ENCODE measurements at places on chromosomes 13 and 19.
A peak's percentile ranks its signal among the peaks of the same experiment; 100 is the strongest.

DNA sequence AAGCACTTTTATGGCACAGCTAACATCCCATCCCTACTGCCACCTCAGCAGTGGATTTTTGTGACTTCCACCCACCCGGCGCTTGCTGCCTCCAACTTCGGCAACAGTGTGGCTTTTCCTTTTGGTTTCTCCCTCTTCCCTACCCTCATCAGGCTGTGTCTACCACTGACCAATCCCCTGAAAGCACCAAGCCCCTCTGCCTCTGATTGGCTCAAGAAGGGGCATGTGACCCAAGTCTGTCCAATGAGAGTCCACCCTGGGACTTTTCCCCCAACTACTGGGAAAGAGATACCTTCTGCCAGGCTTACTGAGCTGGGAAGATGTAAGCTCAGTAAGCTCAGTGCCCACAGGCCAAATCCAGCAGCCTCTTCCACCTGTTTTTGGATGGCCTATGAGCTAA, 5.8 kb downstream of the SMIM7 start:
- no peak for DNase-seq

DNA sequence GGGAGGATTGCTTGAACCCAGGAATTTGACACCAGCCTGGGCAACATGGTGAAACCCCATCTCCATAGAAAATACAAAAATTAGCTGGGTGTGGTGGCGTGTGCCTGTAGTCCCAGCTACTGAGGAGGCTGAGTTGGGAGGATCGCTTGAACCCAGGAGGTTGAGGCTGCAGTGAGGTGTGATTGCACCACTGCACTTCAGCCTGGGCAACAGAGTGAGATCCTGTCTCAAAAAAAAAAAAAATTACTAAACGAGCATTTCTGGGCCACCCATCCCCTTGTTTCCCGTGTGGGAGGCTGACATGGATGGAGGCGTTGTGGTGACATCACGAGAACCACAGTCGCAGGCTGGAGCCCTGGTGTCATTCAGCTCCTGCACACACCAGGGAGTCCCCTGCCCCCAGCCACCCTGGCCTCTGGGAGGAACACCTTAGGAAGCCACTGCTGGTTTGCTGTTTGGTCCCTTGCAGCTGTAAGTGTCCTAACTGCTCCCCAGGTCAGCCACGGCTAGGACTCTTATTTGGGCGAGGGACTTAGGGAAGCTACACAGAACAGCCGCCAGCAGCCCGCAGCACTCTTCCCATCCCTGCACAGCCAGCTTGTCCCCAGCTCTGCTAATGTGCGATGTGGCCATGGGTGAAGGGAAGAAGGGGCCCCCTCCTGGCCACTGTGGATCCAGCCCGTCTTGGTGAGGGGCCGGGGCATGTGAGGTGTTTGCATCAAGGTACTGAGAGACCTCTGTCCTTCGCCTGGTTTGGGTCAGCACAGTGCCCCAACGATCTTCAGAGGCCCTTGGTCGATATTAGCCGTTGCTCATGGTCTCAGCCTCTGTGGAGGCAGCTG, 12.7 kb downstream of the NKPD1 start:
- no peak for DNase-seq

DNA sequence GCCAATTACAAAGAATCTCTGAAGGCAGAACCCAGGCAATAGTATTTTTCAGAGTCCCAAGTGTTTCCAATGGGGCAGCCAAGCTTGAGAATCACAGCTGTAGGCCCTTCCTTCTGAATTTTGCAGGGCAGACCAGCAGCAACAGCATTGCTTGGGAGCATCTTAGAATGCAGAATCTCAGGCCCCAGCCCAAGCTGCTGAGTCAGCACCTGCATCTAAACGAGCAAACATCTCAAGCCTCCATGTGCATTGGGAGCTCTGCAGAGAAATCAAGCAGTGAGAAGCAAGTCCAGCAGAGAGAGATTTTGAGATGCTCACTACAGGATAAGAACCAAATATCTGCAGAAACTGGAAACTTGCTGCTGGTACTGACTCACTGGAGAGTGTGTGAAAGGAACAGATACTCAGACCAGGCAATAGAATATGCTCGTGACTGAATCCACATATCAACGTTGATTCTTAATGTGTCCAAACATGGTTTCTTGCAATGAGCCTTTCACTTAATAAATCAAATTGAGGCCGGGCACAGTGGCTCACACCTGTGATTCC, 81.5 kb upstream of the TNFSF11 start:
- no peak for DNase-seq

DNA sequence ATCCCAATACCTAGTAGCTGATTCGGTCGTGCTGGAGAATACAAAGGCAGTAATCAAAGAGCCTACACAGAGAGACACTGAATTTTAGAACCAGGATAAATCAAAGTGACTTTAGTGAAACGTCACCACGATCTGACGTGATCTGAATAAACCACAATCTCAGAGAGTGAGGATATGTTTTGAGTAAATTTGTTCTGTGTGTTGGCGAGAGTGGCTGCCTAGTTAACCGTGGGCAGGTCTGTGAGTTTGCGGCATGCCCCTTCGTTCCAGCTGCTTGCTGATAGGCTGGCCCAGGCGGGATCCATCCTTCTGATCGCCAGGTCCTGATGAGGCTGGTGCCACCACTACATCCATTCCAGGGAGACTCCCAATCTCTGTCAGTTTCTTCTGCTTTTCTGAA, 40.4 kb downstream of the LRCH1 start:
- DNase-seq = no peak

GRCh38 chr19:55116859-55117662, at the start of gene PPP1R12C:
PPP1R12C (minus strand) TSS chr19:55117637; CDS start chr19:55117543, 94 bp downstream.
- DNase-seq = no peak

DNA sequence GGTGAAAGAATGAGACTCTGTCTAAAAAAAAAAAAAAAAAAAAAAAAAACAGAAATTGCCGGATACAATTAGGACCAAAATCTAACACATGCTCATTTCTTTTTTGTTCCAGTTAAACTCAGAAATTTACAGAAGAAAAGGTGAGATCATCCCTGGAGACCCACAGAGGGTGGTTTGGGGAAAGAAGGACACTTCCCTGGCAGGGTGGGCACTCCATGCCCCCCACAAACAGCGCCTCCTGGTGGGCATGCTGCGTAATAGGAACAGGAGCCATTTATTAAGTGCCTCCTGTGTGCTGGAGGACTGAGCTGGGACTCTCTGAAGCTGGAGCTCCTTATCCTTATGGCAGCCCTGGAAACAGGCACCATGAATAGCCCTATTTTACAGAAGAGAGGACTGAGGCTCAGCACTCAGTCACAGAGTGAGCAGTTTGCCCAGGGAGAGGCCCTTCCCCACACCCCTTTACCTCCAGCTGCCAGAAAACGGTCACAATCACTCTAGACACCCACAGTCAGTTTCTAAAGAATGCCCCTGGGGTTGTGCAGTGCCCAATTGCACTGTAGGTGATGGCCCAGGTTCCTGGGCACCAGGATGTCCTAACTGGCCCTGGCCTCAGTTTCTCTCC, 10.1 kb downstream of the C19orf38 start:
- no peak for DNase-seq

GRCh38 chr19:38971672-38972071, 3.9 kb downstream of the FBXO17 start:
- no peak for DNase-seq

- DNase-seq = no peak
Measured at GRCh38 chr13:30053939-30054338, 203.5 kb upstream of the UBL3 start.

GRCh38 chr19:14473073-14473977, 1.8 kb downstream of the PTGER1 start:
- DNase-seq = no peak

DNA sequence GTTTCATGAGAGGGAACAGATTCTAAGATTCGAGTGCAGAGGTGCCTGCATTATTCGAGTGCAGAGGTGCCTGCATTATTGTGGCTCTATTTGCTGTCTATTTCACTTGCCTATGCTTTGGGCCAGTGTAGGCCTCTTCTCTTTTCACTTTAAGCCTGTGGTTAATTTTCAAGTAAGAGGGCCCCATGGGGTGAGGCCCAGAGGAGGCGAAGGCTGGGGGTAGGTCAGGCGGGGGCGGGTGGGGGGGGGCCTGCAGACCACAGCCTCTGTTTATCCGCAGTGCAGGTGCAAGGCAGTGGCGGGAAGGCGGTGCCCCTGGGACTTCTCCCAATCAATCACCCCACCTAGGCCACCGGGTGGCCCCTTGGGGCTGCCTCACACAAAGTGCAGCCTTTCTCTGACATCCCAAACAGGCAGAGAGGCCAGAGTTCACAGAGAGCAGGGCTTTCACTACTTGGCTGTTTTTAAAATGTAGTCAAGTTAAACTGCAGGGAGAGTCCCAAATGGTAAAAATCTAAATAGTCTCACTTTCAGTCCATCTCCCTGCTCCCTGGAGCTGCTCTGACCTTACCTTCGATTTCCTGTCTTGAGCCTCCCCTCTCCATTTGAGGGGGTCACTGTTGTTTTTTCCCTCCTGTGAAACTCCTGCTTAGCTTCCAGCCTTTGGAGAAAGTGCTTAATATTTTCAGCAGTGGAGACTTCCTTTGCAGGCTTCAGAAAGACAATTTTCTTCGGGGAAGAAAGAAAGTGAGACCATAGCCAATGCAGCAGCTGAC, 249.0 kb downstream of the DLEU7 start:
- no peak for DNase-seq

DNA sequence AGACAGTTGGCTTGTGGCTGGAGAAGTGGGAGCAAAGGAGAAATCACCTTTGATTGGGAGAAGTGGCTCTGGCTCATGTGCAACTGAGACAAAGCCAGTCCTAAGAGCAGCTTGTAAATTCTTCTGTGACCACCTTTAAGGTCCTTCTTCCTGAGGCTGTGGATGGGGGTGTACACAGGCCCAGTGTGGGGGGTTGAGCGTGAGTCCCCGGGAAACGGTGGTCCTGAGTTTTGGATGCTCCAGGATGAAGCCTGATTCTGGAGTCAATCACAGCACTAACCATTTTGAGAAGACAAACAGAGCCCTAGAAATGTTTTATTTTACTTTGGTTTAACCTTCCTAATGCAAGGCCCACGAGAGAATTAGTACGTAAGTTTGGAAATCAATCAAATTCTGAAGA, 3.9 kb upstream of the CEBPA start:
- no peak for DNase-seq

- DNase-seq = peak; percentile 53
Measured at GRCh38 chr19:22545751-22546150, 88.4 kb upstream of the ZNF492 start.

- DNase-seq = no peak
Measured at GRCh38 chr13:49022472-49023144, 46.9 kb downstream of the FNDC3A start.

GRCh38 chr13:71801165-71801760, 65.7 kb downstream of the DACH1 start:
- no peak for DNase-seq

DNA sequence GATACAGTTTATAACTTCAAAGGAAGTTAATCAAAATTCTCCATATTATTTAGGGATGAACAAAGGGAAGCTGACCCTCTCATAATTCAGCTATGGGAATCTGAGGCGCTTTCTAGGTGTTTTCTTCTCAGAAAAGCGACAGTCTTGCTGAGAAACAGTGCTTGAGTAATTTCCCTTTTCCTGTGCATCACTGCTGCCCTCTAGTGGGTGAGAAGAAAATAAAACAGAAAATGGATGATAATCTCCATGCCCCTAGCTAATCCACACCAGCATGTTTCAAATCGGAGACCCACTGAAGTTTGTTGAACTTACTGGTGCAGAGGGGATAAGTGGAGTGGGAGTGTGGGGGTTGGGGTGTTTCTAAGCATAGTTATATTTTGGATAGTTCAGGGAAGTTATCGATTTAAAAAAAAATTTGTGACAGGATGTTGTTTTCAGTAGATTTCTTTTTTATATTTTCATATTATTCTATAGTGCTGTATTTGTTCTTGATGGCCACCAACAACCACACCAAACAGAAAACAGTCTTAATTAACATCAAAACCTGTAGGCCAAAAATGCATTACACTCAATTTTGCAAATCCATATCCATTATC, 21.4 kb downstream of the LCP1 start:
- no peak for DNase-seq

DNA sequence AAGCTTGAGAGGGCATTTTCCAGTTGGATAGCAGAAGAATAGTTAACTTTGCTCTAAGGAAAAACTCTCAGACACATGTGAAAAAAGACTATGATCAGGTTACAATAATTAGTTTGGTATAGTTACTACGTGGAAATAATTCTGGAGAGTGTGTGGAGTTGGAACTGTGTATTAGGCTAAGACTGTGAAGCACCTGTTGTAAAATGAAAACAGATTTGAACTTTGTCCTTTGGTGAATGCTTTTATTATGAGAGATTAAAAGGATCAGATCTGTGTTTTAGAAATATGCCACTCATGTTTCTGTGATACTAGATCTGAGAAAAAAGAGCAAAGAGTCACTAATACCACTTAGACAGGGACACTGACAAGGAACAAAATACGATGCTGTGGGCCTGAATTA, 807.5 kb upstream of the ATXN8OS start:
- no peak for DNase-seq

- DNase-seq = no peak
Measured at GRCh38 chr13:74056801-74057542, 77.2 kb downstream of the KLF12 start.

DNA sequence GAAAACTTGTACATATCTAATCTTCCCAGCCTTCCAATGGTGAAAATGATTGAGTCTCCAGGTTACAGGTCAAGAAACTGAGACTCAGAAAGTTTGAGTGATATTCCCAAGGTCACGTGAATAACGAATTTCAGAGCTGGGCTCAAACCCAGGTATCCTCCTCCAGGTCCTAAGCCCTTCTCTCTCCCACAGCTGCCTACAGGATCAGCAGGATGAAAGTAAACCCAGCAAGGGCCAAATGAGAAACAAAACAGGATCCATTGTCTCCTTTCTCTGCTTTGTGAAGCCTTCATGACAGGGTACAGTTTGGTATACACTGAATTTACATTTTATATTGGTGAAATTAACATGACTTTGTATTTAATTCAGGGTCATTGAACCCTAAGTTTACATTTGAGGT, 208.1 kb downstream of the RBM26 start:
- DNase-seq = no peak

DNA sequence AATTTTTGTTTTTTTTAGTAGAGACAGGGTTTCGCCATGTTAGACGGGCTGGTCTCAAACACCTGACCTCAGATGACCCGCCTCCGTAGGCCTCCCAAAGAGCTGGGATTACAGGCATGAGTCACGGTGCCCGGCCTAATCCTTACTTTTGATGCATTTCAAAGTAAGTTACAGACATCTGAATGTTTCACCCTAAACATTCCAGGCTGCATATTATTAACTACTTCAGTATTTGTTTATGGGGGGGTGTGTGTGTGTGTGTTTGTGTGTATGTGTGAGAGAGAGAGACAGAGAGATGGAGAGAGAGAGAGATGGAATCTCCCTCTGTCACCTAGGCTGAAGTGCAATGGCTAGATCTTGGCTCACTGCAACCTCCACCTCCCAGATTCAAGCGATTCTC, 13.1 kb downstream of the SULT2B1 start:
- no peak for DNase-seq

GRCh38 chr13:32731576-32731975, 145.3 kb downstream of the PDS5B start:
- DNase-seq = no peak

DNA sequence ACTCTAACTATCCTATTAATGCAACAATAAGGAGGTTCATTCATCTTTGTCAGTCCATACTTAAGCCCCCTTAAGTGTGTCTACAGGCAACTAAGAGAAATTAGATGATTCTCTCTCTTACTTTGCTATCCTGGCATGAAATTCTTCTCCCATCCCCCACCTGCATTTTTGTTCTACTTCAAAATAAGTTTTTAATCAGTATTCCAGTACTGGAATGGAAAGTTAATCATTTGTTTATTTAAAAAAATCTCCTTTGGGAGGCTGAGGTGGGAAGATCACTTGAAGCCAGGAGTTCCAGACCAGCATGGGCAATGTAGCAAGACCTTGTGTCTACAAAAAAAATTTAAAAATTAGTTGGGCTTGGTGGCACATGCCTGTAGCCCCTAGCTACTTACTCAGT, 222.1 kb downstream of the MZT1 start:
- DNase-seq = no peak

GRCh38 chr19:54172471-54173358, at the start of gene TMC4:
TMC4 (minus strand) TSS chr19:54173160; CDS start chr19:54173117, 43 bp downstream.
- DNase-seq = peak; percentile 48

Data from left lobe of liver (tissue), 2 donors.